ENCODE measurements at places on chromosomes 4 and X.

DNA sequence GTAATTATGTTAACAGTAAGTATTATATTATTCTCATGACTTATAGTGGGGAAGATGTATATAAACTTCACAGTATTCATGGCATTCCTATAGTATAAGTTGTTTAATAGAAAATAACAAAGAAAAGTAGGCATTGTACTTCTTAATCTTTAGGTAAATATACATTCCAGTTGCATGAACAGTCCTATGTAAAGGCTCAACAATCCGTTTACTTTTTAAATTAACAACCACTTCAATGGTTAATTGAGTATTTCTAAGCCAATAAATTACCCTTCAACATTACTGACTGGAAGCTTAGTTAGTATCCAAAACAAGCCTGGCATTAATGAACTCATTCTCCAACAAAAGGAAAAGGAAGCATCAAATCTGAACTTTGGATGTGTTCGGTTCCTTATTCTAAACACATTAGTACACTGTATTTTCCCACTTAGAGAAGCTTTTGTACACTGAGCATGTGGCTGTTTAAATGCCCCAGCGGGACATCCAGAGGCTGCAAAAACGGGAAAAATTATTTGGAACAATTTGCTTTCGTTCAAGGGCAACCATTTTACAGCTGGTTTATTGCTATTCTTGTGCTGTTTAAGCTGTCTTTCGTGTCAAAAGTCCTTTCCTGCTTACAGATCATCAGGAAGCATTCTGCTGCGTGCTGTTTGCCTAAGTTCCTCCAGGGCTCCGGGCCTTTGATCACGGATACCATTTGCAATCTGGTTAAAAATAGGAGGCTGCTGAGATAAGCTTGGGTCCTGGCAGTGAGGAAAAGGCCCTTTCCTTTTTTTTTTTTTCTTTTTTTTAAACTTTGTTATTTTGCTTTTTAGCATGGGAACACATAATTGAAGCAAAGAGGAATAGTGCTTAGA, 460.3 kb downstream of the SPRY1 start:
- no peak for DNase-seq

DNA sequence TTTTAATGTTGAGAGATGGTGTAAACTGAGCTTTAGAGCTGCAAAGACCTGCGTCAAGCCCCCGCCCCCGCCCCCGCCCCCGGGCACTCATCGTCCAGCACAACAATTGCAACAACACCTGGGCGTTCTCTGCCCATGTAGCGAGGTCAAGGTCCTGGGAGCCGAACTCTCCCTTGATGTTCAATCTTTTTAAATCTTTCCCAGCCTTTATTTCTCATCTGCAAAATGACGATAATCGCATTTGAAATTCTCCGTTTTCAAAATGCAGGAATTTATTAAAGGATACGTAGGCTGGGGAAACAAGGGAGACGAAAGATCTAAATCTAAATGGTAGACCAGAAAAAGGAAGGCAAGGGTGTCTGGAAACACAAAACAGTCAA, 648 bp upstream of the MSMO1 start:
- DNase-seq, result no peak

GRCh38 chrX:40617566-40617965, 5.7 kb upstream of the MPC1L start:
- no peak for DNase-seq

DNA sequence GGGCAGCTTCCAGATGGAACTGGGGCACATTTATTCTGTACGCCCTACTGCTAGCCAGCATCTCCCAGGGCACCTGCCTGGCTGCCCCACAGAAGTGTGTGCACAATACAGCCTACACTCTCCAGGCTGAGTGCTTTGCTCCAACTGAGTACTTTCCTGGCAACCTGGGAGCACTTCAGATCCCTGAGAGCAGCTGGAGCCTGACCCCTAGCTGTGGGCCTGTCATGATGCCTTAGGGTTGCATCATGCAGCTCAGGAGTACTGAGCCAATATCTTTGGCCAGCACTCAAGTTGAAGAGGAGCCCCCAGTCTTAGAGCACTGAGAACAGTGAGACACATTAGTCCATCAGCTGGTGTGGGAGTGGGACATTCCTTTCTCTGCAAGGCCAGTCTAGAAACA, 321.9 kb downstream of the CFAP47 start:
- no peak for DNase-seq

- no peak for DNase-seq
Observed at GRCh38 chr4:123120473-123120872, 198.1 kb upstream of the NUDT6 start.

DNA sequence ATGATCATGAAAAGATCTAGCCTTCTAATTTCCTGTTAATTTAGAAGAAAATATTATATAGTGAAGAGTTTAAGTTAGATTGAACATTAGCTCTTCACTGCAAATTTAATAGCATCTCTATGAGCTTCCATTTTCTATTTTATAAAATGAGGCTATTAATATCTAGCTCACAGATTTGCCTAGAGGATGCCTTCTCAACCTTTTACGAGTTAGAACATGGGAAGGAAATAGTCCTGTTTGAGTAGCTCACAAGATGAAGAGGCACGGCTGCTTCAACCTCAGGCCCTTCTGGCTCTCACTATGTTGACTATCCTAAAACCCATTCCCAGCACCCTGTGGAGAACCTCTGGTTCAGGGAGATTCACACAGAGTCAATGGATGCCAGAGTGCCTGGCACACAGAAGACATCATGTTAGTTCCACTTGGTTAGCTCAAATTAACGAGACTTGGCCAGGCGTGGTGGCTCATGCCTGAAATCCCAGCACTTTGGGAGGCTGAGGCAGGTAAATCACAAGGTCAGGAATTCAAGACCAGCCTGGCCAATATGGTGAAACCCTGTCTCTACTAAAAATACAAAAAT, 97.9 kb upstream of the GUCY1A1 start:
- no peak for DNase-seq

DNA sequence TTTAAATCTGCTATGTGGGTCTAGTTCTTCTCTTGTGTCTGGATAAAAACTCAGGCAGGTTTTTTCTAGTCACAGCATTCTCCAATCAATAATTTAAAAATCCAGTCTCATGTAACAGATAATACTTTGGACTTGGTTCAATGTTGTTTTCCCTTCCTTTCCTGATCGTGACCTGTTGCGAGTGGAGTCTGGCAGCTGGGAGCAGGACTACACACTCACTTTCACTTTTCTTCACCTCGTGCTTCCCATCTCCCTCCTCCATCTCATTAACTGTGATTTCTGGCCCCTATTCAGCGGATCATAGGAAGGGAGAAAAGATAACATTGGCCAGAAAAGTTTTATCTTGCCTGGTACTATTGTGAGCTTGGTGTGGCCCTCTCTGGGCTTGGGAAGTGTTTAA, 96.6 kb upstream of the GATB start:
- DNase-seq, result no peak

GRCh38 chrX:136130931-136131833, 16.2 kb upstream of the FHL1 start:
- DNase-seq, result peak; percentile 82

DNA sequence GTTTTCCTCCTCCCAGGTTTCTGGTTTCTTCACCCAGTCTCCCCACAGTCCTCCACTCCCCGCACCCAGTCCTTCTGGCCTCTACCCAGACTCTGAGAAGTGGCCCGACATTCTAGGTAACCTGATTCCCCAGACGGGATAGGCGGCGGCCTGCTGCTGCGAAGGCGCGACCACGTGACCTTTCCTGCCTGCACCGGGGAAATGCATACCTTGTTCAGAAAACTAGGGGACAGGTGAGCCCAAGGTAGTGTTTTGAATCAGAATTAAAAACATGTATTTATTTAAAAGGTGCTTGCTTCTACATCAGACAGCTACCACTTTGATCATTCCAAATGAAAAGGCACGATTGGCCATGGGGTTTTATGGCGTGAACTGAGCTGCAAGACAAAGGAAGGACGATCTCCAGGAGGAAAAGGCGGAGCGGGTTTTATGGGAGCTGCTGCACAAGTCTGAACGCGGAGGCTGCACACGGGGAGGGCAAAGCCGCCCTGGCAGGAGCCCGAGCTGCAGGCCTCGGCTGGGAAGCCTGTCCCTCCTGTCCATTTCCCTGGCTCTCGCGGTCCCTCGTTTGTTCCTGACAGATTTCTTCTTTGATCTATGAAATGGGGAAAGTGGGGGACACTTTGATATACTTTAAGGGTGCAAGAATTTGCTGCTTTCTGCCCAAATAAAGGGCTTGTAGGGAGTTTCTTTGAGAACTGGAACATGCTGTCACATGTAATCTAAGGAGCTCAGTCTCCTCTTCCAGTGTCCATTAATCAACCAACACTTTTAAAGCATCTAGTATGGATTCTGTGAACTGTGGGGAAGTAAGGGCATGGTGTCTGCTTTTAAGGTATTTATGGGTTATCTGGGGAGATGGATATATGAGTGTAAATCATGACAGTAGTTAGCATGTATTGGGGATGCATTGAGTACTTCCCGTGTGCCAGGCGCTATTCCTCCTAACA, 150.9 kb downstream of the SPRY1 start:
- no peak for DNase-seq

- DNase-seq, result no peak
Observed at GRCh38 chr4:81164126-81164525, 50.9 kb downstream of the PRKG2 start.

DNA sequence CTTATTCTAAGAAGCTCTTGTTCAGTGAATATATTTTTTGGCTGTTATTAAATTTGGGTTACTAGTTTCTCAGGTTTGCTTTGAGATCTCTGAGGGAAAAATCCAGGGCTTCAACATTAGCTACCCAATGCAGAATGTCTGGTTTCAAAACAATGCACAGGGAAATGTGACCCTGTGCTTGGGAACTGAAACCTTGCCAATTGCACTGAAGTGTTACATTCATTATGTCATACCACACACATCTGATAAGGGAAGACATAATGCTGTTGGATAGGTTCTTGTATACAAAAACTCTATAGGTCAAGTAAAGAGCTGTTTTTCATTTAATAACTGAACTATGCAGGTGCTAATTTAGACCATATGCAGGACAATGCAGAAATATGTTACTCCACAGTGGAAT, 345.3 kb upstream of the BMP3 start:
- DNase-seq, result no peak

- DNase-seq, result no peak
Observed at GRCh38 chrX:110192516-110192915, 125.4 kb downstream of the AMMECR1 start.

- DNase-seq, result no peak
Observed at GRCh38 chr4:185082561-185082960, 60.5 kb upstream of the SLC25A4 start.

GRCh38 chr4:121091941-121092340, 19.6 kb upstream of the NDNF start:
- no peak for DNase-seq

- no peak for DNase-seq
Observed at GRCh38 chr4:76737180-76737579, 160.8 kb downstream of the SOWAHB start.

DNA sequence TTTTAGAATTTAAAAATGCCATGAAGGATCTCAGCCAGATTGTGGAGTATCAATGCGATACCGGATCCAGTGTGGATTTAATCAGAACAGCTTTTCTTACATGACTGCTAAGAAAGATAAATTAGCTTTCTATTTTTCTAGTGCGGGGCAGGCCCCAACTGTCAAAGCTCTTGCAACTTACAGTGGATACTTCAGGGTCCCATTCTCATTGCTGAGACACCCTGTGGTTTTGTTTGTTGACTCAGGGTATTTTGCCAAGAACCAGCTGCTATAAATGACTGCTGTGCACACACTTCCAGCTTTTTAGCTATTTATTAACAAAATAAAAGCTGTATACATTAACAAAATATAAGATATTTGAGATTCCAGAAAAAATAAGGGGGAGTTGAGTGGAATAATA, 166.4 kb downstream of the DCLK2 start:
- DNase-seq, result no peak

- DNase-seq, result no peak
Observed at GRCh38 chr4:176939445-176939844, 146.7 kb upstream of the VEGFC start.

DNA sequence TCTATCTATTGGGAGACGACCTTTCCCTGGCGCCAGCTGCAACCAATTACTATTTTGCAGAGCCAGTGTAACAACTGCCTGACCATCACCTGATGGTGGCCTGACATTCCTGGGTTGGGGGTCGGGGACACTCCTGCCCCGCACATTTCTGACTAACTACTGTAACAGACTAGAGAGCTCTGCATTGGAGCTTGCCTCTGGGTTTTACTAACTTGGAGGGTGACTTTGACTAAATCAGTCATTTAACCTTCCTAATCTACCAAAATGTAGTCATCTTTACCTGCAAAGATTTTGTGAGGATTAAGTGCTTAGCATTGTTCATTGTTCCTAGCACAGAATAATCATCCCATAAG, 37.5 kb upstream of the ABCG2 start:
- DNase-seq, result no peak

- DNase-seq, result no peak
Observed at GRCh38 chr4:25807102-25807728, 55.6 kb downstream of the SEL1L3 start.

GRCh38 chr4:86043755-86044592, 315.9 kb downstream of the MAPK10 start:
- DNase-seq, result no peak

- no peak for DNase-seq
Observed at GRCh38 chr4:128782875-128783614, 26.5 kb upstream of the JADE1 start.

DNA sequence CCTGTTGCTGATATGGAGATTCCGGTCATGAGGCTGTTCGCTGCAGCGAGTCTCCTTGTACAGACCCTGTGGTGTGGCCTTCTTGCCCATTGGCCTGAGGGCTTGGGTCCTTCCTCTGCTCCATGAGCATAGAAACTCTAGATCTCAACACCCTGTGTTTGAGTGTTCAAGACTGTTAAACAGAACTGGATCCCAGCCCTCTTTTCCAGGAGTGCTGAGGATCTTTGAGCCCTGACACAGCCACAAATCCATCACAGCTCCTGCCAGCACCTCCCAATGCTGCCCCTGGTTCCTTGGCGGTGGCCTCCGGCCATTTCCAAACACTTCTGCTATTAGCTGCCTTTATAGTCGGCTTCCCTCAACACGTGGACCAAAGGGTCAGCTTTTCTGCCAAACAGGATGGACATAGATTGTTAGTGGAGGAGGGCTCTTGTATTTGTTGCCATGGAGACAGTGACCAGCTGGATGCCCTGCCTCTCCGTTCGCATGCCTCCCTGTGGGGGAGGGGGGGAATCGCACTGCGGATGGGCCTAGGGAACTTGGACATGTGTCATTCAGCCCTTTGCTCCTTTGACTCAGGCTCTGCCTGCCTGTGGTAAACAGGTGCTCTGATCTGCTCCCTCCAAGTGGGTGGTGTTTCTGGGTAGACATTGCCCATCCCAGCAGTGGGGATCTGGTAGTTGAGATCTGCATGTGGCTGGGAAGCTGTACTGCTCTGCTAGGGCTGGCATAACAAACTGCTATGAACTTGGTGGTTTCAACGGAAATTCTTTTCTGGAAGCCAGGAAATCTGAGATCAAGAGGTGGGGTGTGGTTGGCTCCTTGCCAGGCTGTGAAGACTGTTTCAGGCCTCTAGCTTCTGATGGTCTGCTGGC, 6.9 kb upstream of the WDR1 start:
- DNase-seq, result no peak

DNA sequence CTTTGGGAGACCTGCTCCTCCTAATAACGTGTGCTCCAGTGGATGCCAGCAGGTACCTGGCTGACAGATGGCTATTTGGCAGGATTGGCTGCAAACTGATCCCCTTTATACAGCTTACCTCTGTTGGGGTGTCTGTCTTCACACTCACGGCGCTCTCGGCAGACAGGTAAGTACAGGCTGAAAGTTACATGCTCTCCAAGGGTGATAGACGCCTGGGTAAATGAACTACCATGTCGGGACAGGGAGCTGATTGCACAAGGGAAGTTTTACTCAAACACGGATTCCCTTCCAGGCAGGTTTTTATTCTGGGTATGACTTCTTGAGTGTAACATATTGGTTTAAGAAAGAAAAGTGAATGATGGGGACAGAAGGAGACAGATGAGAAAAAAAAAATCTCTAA, 836 bp downstream of the GRPR start:
- no peak for DNase-seq

GRCh38 chr4:2101346-2102044, 42.4 kb downstream of the NAT8L start:
- DNase-seq, result no peak
